ENCODE measurements at places on chromosomes 3 and 15.

- DNase-seq, result peak; percentile 95
Observed at GRCh38 chr15:36778531-36778930, 199.1 kb downstream of the CDIN1 start.

- peak; percentile 78 for DNase-seq
Observed at GRCh38 chr3:58206406-58207011, 4.3 kb downstream of the DNASE1L3 start.

- peak; percentile 33 for DNase-seq
Observed at GRCh38 chr3:72448858-72449257, 399.4 kb downstream of the SHQ1 start.

DNA sequence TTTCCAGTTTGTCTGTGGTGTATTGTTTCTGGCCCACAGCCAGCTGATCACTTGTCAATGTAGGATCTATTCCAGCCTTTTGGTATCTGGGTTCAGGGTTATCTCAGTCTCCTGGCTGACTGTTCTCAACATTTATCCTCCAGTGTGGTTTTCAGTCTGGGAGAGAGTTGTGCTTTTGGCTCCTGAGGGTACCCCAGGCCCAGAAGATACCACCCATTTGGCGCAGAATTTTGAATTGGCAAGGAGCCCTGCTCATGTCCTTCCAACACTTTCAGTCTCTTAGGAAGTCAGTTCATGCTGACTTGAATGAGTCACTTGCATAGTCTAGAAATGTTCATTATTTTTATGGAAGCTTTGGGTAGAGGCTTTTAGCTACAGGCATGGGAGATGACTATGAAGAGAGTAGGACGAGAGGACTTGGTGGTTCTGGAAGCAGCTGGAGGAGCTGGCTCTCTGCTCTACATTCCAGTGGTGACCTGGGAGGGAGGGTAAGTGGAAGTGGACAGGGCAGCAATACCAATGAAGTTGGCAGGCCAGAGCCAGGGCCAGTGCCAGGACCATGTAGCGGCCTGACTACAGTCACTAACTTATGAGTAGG lies 7.2 kb downstream of the POLR2H start:
- DNase-seq, result peak; percentile 61

GRCh38 chr3:46460051-46460450 lies 4.7 kb downstream of the LTF start:
- DNase-seq, result no peak

GRCh38 chr15:99554880-99555488 lies 10.8 kb upstream of the MEF2A start:
- DNase-seq, result no peak

DNA sequence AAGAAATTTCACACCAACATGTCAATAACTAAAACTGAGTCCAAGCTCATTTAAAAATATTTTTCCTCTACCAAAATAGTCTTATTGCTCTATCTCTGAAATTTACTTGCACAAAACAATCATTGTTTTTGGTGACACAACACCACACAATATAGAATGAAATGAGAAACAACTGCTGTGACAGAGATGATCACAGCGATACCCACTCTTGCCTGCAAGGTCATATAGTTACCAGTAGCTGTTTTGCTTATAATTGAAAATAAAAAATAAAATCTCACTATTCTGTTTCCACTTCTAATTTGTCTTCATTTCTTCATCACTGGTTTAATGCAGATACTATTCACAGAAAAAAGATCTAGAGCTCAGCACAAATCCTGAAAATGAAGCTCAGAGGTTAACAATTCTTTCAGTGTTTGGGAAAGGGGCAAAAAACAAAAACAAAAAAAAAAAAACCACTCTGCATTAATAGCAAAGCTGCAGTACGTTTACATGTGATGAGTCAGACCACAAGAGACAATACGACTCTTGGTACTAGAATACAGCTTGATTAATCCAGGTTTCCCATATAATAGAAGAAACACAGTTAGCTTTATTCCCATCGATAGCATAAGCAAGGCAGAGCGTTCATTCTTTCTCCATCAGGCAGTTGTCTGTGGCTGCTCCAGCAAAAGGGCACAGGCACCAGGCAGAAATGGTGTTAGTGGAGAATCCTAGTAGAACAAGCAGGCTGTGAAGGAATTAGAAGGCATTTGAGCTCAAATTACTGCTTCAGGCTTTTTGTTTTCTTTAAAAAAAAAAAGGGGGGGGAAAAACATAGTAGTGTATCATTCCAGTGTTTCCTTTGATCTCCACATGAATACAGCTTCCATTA lies 773 bp downstream of the ANKRD28 start:
- peak; percentile 82 for DNase-seq

DNA sequence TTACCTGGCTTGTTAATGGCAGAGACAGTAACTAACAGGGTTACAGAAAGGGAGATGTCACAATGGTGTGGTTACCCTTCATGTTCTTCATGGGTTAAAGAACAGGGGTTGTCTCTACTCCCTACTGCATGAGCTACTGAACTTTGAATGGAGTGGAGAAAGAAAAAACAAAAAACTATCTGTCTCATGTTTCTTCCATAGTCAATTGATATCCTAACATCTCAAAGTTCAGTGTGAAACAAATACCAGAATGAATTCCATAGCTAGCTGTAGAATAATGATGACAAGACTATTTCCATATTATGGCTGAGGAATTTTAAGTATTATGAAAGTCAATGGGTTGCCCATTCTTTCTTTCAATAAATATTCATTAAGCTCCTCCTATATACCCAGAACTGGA lies 161.3 kb upstream of the LPP start:
- DNase-seq, result peak; percentile 34

GRCh38 chr3:52532517-52532837 lies 1.2 kb downstream of the NT5DC2 start:
- peak; percentile 63 for DNase-seq

DNA sequence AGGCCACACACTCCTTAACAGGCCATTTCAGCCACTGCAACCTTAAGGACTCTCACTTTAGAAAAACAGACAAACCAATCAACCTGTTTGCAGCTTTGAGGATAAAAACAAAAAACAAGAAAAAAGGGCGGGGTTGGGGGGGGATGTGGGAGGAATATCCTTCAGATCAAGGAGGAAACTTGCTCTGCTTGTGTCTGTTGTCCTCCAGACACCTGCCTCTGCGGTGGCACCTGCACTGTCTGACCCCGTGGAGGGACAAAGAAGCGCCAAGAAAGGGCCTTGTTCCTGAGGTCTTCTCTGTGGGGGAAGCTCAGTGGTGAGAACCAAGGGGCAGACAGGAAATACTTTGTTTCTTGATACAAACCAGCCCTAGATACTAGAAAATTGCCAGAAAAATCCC lies 70.5 kb downstream of the POLR2M start:
- DNase-seq, result no peak

DNA sequence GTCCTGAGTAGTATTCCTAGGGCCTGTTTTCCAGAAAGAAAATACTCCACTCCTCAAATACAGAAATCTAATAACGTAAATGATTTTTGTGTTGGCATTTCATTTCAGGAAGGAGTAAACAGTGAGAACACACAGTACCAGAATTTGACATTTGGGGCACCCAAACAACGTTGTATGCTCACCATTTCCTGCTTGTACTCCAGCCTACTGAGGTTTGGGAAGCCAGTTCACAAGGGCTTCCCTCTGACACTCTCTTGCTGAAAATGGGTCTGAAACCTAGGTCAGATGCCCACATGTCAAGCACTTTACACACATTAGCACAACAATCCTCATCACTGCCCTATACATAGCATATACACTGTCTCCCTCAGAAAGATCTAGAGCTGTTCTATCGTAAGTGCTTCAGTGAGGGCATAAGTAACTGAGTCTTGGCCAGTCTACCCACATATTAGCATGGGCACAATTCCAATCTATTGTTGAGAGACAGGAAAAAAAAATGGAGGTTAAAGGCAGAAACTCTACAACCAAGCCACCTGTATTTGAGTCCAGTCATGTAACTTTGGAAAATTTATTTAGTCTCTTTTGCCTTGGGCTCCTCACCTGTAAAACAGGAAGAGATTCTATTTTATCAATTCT lies 43.5 kb upstream of the RSL24D1 start:
- no peak for DNase-seq

DNA sequence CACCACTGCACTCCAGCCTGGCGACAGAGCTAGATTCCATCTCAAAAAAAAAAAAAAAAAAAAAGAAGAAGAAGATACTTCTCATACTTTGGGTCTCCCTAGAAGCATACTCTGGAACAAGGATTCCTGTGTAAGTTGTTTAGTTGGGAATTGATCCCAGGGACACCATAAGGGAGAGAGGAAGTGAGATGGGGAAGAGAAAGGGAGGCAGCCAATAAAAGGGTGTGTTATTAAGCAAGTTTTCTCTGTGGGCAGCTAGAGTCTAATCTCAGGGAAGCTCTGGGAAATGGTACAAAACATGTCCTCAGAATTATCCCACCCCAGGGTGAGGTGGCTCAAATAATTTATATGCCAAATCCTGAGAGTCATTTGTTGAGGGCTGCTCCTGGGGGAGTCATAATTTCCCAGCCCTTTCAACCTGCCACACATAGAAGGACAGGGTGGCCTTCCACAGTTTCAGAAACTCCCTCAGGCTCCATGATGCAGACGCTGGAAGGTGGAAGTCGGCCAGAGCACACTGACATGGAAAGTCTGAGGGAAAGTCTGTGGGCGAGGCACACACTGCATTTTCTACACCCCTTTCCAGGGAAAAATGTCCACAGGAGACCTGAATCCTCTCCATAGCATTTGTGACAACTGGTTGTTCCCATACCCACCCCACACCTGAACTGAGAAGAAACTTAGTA lies 86.4 kb upstream of the SLC4A7 start:
- DNase-seq, result peak; percentile 18

DNA sequence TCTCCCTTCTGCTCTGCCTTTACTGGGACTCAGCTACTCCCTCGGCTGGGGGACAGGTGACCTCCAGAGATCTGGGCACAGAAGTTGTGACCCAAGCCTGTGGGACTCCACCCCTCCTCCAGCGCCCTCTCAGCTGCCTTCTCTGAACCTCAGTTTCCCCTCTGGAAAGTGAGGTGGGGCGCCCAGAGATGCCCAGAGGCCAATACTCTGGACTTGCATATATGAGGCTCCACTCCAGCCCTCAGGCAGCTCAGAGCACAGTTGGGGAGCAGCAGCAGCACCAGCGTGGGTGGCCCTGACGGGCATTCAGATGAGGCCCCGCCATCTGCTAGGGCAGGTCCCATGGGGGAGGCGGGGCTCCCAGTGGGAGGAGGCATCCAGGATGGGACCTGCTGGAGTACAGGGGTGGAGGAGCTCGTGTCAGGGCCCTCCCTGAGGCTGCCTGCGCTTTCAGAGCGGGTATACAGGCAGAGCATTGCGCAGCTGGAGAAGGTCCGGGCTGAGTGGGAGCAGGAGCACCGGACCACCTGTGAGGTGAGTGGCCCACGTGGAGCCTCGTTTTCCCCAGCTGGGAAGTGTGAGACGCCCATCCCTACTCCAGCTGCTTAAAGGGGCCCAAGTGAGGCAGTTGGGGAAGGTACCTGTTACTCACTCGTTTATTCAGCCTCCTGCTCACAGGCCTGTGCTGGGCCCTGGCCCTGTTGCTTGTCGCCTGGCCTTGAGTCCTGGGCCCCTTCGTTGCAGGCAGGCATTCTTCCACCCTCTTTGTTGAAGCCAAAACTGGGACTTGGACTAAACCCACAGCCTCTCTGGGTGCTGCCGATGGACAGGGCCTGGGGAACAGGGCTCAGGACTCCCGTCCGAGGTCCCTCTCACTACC lies 35.4 kb downstream of the PSTPIP1 start:
- DNase-seq, result no peak

DNA sequence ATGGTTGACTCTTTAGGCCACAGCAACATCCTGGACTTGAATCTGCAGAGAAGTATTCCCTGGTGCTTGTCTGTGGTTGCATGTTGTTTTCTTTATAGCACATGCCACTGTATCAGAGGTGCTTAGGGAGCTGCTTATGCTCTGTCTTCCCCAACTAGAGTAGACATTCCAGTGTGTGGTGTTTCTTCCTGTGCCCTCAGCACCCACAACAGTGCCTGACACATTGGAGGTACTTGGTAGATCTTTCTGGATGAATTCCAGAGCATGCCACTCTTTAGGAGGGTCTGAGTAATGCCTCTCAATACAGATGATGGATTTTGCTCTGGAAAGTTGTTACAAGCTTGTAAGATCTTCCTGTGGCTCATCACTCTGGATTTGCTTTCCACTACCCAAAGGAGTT lies 117.6 kb downstream of the CHDH start:
- DNase-seq, result peak; percentile 29

DNA sequence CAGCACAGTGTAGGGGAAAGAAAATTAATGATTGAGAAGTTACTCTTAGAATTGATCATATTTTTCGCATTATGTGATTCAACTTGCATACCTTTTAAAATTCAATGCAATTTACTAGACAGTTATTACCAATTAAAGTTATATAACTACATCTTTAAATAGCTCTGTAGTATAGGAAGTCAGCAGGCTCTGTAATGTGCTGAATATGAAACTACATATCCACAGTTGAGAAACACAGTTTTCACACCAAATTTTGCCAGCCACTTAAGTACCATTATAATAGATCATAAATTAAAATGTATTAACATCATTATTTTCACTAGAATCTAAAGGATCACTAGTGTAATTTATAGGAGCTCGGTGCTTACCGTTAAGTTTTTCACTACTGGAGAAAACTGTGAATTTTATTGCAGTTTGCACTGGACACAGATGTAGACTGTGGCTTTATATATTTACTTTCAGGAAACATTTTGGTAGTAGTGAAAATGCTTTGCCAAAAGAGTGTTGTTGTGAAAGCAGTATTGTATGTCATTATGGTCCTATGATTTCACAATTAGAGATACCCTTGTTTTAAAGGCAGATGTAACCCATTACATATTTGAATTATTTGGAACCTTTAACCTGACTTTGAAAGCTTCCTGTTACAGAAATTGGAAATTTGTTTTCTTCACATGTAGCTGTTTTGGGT lies 113.6 kb downstream of the PLCL2 start:
- no peak for DNase-seq

GRCh38 chr3:157958457-157958856 lies 147.8 kb downstream of the SHOX2 start:
- peak; percentile 2 for DNase-seq

DNA sequence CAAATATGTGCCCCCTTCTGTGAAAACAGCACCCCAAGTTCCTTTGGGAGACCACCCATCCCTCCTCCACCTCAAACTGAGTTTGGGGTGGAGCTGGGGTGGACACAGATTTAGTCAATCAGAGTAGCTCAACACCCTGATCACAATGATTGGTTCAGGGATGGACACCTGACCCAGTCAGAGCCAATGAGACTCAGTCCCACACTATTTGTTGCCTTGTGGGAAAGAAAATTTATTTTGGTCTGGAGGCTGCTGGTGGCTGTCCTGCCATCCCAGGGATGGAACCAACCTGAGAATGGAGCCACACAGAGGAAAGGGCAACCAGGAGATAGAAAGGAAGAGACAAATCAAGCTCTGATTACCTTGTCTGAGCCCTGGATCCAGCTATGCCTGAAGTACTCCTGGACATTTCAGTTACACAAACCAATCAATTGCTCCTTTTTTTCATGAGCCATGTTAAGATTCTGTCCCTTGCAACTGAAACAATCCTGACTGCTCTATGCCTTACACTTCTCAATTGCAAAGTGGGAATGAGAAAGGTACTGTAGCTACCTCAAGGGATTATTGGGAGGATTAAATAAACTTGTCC lies 10.6 kb downstream of the DNASE1L3 start:
- no peak for DNase-seq

GRCh38 chr15:70815604-70816003 lies 38.4 kb downstream of the LARP6 start:
- DNase-seq, result no peak

Data from fibroblast of skin of right biceps (primary cell).